Stimulated activated CD4-positive, alpha-beta T cell treated with anti-CD3 and anti-CD28 coated beads, Interleukin-12 subunit alpha, Interleukin-12 subunit beta, amount 100 ng/mL, for 48 hours (primary cell): ENCODE measurements at places on chromosomes 4 and X.

- no peak for DNase-seq
These were observed 403.7 kb downstream of the CENPC start for GRCh38 chr4:67141586-67141985.

- DNase-seq, result no peak
These were observed 89.2 kb upstream of the RAPGEF2 start for GRCh38 chr4:159013692-159014091.

- DNase-seq, result no peak
These were observed 56.2 kb upstream of the CHRDL1 start for GRCh38 chrX:110851780-110852179.

GRCh38 chr4:184536065-184536880 is 61.9 kb upstream of the IRF2 start:
- DNase-seq, result no peak

DNA sequence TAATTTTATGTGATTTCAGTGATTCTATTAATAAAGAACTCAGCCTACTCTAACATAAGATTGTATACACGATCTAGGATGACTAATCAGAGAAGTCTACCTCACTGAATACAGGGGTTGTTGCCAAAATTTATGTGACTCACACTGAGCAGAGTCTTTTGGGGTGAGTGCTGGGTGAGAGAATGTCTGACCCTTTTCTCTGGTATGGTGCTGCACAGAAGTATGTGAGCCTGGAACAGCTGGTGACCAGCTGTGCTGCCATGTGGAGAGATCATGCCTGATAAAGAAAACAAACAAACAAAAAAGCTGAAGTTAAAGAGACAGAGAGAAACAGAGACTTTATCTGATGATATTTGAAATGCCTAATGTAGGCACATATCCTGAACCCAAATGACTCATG is 618.1 kb upstream of the GRIA3 start:
- DNase-seq, result no peak

DNA sequence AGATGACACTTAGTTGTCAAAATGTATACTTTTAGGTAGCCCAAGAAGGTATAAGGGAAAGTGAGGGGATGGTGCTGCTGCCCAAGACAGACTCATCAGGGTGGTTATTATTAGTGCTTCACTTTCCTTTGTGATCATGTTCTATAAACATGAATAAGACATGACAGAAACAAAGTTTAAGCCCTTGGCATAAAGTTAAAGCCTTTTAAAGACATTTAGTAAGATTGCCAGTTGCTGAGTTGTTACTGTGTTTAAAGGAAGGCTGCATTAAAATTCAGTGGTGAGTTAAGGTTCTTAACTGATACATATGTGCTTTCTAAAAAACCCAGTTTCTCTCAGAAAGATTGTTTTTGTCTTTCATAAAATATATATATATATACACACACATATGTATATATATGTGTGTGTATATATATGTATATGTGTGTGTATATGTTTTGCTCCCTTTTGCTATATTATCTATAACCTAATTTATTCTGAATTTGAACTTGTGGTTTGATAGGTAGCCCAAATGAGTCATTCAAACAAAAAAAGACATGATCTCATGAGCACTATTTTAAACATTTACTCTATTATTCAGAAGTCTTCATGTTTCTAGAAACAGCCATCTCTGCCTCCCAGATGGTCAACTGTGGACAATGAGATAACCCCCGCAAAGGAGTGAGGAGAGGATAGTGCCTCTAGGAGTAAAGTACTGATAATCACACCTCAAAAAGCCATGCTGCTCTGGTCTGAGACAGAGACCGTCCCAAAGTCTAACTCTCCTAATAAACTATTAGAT is 98.1 kb upstream of the OTUD4 start:
- DNase-seq, result no peak

DNA sequence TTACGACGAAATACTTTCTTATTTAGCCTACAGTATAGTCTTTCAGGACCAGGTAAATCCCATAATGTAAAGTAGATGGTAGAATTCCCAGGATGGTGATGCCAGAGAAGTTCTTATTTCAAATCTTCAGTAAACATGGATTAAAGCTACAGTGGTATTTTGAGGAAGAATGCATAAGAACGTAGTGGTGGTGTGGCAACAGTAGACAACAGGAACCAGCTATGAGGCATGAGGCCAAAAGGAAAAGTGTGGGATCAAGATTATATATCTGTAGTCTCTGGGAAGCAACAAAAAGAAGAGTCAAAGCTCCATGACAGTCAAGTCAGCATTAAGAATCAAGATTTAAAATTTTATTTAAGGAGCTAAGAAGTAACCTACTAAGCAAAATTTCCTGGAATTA is 60.2 kb downstream of the METTL14 start:
- no peak for DNase-seq

GRCh38 chr4:59664771-59665170 is 1535.4 kb upstream of the ADGRL3 start:
- DNase-seq, result no peak

GRCh38 chr4:153766758-153767157 is 6.9 kb upstream of the RNF175 start:
- no peak for DNase-seq

DNA sequence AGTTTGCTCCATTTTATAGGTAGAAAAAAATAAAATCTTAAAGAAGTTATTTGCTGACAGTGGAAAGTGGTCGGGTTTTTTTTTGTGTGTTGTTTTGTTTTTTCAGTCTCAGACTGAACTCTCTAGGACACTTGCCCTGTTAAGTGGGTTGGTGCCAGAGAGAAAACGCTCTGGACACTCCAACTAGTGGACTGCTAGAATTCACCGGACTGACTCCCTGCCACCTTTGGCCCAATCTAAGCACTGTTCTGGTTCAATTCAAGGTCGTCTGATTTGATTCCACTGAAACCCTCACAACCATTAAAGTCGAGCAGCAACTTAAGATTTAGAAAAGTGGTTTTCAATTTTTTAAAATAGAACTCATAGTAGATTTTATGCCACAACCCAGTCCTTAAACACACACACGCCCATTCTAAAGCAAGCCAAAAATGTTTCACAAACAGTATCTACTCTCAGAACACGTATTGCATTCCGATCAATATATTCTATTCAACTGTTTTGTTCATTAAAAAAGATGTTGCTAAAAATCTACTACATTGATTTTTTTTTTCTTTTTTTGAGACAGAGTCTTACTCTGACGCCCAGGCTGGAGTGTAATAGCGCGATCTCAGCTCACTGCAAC is 27.3 kb downstream of the RWDD4 start:
- DNase-seq, result no peak

DNA sequence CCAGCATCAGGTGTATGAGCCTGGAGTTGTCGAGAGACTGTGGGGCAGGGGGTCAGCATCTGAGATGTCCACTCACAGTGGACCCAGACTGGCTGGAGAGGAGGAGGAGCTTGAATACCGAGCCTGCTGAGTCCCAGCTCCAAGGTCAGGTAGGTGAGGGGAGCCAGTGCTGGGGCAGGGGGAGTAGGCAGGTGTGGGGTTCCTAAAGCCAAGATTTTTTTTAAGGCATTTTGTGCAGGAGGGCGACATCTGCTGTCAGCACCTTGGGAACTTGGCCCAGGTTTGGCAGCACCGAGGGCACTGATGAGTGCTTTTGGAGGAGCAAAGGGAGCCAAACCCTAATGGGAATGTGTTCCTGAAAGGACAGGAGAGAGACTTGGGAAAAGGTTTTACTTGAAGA is 64.2 kb upstream of the MSANTD1 start:
- DNase-seq, result no peak

- no peak for DNase-seq
These were observed 193.0 kb downstream of the PDGFC start for GRCh38 chr4:156778606-156779005.

DNA sequence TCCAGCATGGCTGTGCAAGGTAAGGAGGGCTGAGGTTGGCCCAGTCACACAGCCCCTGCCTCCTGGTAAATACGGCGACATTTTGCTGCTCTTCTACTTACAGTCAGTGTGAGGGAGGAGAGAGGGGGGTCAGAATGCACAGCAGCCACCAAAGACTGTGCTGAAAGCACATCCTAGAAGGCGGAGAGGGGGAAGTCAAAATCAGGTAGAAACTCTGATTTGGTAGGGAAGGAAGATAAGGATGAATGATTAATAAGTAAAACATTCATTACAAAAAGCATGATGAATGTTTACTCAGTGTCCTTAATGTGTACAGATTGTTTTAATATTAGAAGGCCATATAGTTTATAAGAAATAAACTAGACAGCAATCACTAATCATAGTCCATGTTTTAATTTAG is 57.5 kb downstream of the ADD1 start:
- DNase-seq, result no peak

GRCh38 chr4:154435895-154436294 is 55.7 kb downstream of the DCHS2 start:
- no peak for DNase-seq

GRCh38 chr4:44071959-44072955 is 376.4 kb downstream of the KCTD8 start:
- no peak for DNase-seq

DNA sequence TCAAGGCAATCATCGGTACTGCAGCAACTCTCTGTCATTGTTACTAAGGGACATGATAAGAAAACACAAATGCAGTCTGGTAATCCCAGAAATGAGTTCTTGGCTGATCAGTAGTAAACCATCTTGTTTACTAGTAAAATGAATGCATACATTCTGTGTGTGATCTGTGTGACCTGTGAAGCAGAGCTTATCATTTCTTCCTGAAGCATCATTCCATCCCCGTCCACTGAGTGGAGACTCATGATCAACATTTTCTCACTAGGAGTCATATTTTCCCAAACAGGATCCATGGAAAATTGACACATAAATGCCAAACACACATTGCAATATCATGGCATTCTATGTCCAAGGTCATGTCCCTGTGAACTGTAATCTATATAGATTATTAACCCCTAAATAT is 226.1 kb downstream of the ANKRD50 start:
- DNase-seq, result no peak

GRCh38 chr4:39608451-39608850 is 30.2 kb downstream of the SMIM14 start:
- no peak for DNase-seq

- no peak for DNase-seq
These were observed 98.1 kb downstream of the VSIG4 start for GRCh38 chrX:65941775-65942174.

DNA sequence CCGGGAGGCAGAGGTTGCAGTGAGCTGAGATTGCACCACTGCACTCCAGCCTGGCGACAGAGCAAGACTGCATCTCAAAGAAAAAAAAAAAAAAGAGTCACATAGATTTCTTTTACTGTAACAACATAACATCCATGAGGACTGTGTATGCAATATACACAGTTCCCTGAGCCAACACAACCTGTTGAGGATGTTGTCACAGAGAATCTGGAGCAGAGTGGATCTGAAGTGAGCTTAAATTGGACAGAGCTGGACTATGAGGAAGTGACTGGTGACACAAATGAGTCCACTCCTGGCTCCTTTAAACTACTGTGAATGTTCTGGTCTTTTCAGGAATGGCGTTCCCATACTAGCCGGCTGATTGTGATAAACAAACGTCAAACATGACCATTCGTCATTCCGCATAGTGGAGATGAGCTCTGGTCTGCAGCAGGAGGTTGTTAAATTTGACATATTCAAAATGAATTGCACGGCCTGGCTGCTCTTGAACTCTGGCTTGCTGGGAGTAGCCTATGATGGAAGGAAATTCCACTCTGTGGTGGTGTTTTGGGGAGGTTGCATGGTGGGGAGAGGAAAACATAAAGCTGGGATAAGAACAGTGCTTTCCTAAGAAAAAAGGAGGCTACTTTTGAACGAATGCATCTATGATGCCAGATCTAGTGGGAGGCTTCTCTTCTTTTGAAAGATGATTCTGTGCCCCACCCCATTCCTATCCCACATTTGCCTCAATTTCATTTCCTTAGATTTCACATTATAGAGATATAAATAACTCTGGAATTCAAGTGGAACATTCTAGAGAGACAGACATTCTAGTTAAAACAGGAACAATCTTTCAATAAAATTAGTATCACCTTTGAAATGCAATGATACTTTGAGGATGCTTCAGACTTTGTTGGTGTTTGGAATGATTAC is 149.5 kb downstream of the SHROOM3 start:
- DNase-seq, result no peak

DNA sequence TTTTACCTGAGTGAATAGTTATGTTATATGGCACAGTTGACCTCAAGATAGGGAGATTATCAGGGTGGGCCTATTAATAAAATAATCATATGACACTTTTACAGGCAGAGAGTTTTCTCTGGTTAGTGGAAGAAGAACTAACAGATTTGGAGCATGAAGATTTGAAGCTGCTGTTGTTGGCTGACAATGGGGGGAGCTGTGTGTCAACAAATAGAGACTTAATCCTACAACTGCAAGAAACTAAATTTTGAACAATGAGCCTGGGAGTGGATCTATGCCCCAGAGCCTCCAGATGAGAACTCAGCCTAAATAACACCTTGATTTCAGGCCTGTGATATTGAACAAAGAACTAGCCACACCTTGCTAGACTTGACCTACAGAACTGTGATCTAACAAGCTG is 7.2 kb upstream of the CCSER1 start:
- no peak for DNase-seq

DNA sequence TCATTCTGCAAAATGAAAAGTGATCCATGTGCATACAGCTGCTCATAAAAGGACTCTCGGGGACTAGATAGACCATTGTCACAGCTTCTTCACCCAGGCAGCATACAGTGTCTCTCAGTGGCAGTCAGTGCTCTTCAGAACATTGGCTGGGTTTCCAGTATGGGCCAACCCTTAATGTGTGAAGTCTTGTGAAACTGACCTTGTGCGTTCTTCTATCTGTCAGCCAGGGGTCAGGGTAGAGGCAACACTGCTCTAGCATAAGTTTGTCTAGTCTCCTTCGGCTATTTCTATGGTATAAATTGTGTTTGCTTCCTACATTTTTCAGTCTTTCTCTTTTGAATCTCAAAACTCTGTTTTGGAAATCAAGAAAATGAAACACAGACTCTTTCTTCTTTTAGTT is 37.0 kb upstream of the SMIM31 start:
- DNase-seq, result no peak

- DNase-seq, result no peak
These were observed 1251.0 kb downstream of the PCDH18 start for GRCh38 chr4:136281307-136281706.

DNA sequence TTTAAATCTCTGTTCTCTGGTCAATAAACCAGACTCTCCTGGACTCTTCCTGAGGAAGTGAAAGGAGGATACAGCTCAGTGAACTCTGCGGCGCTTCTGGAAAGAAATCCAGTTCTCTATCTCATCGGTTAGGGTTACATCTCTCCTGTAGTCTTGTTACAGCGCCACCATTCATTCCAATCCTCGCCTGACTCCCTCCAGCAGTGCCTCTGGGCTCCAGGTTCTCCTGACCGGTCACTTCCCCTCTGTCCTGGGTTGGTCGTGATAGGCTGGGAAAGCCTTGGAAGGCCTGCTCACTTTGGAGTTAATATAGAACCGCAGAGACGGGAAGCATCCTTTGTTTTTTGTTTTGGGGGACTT is 97.0 kb upstream of the STOX2 start:
- no peak for DNase-seq
